LNCaP clone FGC (cell line): ENCODE measurements at places on chromosomes 4 and X.

- no peak for DNase-seq
Measured at GRCh38 chr4:80412322-80412721, 76.8 kb downstream of the CFAP299 start.

- no peak for DNase-seq
Measured at GRCh38 chrX:10965174-10965798, 145.8 kb upstream of the HCCS start.

- no peak for DNase-seq
Measured at GRCh38 chr4:73387552-73387951, 16.5 kb upstream of the ALB start.

DNA sequence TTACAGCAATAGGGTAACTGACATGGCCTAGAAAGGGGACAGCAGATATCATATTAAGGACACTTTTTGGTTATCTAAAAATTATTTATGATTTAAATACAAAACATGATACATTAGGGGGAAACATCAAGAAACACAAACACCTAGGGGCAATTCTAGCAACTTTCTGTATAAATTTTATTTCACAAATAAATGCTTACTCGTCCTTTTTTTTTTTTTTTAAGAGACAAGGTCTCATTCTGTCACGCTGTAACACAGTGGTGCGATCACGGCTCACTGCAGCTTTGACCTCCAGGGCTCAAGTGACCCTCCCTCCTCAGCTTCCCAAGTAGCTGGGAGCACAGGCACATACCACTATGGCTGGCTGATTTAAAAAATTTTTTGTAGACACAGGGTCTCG lies 151.8 kb upstream of the BCOR start:
- no peak for DNase-seq

DNA sequence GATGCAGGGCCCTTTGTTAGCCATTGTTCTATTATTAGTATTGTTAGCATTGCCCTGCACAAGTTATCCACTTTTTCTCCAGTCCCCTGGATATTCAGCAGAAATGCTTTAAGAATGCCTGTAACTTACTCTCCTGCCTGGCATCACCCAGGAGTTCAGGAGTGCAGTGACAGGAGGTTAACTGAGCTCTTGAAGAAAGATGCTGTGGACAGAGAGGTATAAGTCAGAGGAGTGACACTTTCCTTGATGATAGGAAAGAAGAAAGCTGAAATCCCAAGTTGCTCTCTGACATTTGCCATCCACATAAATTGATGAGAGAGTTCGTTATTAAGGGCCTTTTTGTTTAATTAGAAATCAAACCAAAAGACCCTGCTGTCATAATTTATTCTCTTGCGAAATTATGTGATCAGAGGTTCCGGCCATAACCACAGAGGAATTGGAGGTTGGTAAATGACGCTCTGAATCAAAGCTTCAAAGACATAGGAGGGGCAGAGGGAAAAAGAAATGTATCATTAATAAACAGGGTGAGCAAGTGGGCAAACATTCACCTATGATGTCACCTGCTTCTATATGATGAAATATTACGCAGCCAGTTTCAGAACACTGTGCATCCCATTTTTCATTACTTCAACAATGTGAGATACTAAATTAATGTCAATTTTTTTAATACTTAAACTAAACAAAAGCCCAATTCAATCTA lies 230.2 kb upstream of the JADE1 start:
- DNase-seq: no peak

DNA sequence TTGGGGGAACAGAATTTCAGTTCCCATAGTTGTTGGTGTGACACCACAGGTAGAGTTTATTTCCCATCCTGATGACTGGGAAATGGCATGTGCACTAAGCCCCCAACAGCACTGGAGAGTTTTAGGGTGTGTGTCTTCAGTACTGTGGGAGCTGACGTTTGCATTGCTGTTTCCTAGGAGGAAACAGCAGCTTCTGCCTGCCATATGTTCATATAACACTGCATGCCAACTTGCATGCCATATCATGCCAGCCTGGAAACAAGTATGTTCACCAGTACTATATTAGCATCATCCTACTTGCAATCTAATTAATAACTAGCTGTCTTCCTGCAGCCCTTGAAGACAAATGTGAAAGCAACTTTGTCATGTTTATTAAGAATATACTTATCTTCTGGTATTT lies 58.2 kb downstream of the NAA11 start:
- no peak for DNase-seq

GRCh38 chr4:3106339-3107186 lies 32.1 kb downstream of the HTT start:
- no peak for DNase-seq

DNA sequence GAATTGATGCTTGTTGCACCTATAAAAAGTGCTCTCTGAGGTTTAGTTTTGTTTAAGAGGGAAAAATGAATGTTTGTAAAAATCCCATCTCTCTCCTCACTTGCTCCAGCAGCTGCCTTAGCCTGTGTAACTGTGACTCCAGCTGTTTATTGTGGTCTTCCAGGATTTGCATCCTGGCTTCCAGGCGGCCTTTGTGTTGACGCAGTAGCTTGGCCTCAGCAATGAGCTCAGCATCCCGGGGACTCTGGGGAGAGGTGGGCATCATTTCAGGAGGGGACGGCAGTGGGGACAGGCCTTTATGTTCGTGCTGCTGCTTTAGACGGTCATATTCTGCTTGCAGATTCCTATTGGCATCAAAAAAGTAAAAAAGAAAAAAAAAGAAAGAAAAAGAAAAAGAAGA lies 75.3 kb upstream of the FTHL17 start:
- no peak for DNase-seq

- DNase-seq: no peak
Measured at GRCh38 chr4:180106122-180106521, 2137.1 kb upstream of the TENM3 start.

- DNase-seq: no peak
Measured at GRCh38 chrX:81301877-81302276, 100.0 kb downstream of the SH3BGRL start.

GRCh38 chr4:71163317-71163716 lies 169.9 kb downstream of the DCK start:
- no peak for DNase-seq

- no peak for DNase-seq
Measured at GRCh38 chr4:3341760-3342159, 48.9 kb downstream of the RGS12 start.

GRCh38 chr4:87281603-87282002 lies 41.1 kb downstream of the HSD17B13 start:
- DNase-seq: no peak

GRCh38 chr4:20318001-20318908 lies 66.5 kb downstream of the SLIT2 start:
- no peak for DNase-seq

GRCh38 chrX:12820737-12821136 lies 29.5 kb downstream of the PRPS2 start:
- no peak for DNase-seq

- no peak for DNase-seq
Measured at GRCh38 chr4:139833151-139833910, 167.7 kb downstream of the MGST2 start.

DNA sequence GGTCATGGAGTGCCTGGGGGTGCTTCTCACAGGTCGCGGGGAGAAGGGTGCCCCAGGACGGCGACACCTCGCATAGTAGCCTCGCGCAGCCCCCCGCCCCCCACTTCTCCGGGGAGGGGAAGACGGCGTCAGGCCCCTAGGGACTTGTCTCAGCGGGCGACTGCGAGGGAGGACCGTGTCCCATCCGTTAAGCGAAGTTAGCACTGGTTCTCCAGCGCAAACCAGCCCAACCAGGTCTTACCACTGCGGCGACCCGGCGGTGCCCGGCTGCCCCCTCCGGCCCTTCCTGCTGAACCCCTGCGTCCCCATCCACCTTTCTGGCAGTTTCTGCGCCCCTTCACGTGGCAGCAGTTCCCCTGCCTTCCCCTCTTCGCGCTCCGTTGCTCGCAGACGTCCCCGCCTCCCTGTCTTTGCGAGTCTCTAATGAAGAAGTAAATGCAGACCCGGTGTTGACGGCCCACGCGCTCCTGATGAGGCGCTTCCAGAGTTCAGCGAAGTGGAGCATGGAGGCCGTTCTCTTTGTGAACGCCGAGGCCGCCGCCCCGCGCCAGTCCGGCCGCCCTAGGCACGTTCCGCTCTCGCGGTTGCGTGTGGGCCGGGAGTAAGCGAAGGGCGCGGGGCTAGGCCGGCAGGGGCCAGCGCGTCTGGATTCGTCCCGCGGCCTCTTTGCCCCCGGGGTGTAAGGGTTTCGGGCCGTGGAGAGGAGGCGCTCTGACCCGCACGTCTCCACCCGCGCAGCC lies 3.0 kb downstream of the SLIT2 start:
- DNase-seq: no peak

- no peak for DNase-seq
Measured at GRCh38 chr4:22504447-22504846, 11.4 kb downstream of the ADGRA3 start.

GRCh38 chr4:72970756-72971155 lies 98.8 kb downstream of the COX18 start:
- DNase-seq: no peak

DNA sequence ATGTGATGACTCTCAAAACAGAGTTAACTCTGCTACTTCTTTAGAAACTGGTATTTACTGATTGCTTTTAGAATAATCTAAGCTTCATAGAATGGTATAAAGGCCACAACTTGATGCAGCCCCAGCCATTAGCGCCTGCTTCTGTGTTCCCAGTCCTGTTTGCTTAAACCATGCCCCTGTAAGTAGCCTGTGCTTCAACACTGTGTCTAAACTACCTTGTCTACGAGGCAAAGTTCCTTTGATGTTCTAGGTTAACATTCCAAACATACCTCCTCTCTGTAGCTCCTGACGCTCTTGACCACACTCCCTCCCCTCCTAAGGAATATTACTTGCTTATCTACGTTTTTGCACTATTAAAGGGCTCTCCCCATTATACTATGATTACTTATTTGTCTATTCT lies 352.5 kb upstream of the ADGRL3 start:
- DNase-seq: no peak

- no peak for DNase-seq
Measured at GRCh38 chrX:15398874-15399273, 14.7 kb upstream of the VEGFD start.

GRCh38 chr4:47217291-47217690 lies 185.9 kb downstream of the GABRB1 start:
- DNase-seq: no peak

DNA sequence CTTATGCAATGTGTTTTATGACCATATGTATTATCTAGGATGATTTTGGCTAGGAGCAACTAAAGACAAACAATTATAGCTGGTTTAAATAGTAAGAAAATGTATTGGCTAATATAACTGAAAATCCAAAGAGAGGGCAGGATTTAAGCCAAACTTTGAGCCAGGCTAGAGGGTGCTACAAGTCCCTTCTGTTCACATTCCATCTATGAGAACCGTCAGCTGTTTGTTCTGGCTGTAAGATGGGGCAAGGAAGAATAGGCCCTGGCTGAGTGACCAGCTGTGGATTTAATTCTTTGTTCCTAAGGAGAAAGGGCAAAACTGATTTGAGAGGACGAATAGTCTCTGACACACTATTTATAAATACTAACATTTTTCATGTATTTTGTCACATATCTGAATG lies 79.2 kb upstream of the UGT8 start:
- no peak for DNase-seq

- DNase-seq: no peak
Measured at GRCh38 chrX:135273162-135273561, 21.3 kb downstream of the ETDA start.

DNA sequence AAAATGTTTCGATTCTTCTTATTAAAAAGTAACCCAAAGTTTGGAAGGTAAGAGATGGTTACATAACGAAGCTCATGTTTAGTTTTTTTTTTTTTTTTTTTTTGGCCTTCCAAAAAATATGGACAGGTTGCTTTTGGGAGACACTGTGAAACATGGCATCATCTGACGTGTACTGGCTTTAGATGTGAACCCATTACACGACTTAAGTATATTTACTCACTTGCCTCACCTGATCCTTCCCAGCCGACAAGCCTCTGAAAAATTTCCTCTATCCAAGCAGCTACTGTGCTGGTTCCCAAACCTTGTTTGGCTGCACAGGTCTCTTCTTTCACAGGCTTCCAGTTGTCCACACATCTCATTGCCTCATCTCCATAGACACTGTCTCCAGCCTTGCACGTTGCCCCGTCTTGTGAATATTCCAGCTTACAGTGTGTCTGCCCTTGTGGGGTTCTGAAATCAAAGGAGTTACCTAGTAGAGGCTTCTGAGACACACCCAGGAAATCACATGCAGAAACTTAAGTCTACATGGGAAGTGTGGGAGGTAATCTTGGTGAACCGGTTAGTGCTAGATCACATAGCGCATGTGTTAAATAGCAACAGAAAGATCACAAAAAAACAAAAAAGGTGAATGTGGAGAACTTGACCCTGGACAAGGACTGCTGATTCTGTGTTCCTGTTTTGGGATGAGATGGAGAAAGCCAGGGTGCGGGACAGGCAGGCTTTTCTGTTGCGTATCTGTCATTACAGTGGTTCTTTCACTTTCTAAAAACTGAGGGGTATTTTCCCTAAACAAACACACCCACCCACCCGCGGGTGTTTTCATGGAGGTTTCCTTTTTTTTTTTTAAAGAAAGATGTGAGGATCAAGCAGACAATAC lies 328.6 kb downstream of the ARHGAP10 start:
- no peak for DNase-seq

- DNase-seq: no peak
Measured at GRCh38 chr4:176882206-176882605, 89.5 kb upstream of the VEGFC start.

DNA sequence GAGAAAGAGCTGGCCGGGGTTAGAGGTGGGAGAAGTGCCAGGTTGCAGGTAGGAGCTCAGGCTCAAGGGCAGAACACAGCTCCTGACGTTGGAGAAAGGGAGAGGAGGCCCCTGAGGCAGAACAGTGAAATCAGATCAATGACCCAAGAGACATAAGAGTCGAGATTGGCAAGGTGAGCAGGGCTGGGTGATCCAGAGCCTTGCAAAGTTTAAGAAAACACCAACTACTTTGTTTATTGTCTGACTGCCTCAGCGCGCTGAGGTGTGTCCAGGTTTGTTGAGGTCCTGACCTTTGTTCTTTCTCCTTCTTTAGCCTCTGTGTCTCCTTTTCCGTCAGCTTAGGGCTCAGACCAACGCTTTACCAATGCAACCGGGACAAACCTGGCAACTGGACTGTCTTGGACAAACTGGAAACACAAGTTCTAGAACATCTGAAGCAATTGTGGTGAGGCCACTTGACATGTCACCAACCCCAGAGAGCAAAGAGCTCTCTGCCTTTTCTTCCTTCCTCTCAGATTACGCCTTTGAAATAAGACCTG lies 28.3 kb downstream of the CHRNA9 start:
- DNase-seq: peak; percentile 59

- DNase-seq: no peak
Measured at GRCh38 chr4:48333587-48333986, 7.7 kb upstream of the SLAIN2 start.

GRCh38 chr4:153791746-153792617 lies 3.1 kb upstream of the SFRP2 start:
- no peak for DNase-seq

- DNase-seq: peak; percentile 91
Measured at GRCh38 chrX:154799556-154800348, 5.5 kb downstream of the MPP1 start.

DNA sequence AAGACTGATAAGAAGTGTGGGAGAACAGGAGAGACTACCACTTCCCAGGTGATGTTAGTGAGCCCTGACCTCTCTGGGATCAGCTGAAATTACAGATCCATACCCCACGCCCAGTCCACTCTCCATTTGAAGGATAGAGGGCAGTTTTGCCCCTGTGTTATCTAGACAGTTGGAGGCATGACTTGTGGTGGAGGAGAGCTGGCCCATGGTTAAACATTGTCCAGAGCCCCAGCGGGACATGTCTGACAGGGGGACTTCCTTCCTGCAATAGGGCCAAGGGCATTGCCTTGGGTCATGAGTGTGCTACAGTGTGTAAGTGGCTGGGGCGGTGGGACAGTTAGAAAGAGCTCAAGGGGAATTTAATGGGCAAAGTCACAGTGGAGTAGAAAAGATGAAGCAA lies 181.1 kb downstream of the MID1IP1 start:
- no peak for DNase-seq

GRCh38 chrX:25083661-25084060 lies 67.9 kb upstream of the ARX start:
- no peak for DNase-seq
